NCI-H345 (cell line): ENCODE measurements at places on chromosomes 1 and 21.

DNA sequence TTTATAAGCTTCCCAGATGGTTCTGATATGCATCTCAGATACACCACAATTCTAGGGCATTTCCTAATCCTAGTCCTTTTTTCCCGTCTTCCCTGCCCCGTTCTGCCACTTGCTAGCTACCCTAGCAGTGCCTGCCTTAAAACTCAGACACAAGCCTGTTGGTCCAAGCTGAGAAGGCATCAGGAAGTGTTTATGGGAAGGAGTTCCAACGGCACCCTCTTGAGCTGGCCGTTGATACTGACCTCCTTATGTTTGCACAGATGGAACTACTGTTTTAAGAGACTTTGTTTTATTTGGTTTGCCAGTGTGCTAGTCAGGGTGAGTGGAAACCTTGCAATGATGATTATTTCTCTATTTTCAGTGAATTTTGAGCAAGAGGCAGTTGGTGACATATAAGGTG is 67.2 kb downstream of the UCK2 start:
- DNase-seq: no peak

DNA sequence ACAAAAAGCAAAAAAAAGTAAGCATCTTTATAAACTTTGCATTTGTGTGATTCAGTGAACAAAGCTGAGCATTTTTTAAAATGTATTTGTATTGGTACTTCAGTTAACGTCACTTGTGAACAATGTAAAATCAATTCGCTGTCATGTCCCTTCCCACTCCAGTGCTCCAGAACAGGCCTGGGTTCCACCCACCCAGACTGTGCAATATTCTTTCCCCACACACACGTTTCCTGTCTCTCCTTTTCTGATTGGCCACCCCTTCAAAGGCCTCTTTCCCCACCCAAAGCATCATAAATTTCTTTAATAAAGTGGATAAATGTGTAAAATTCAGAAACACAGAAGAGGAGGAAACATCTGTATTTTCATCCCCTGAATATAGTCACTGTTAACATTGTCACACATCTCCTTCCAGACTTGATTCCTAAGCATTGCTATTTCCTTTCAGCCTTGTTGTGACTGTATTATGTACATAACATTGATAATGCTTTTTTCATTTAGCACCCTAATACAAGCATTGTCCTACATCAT is 12.0 kb downstream of the CLEC20A start:
- DNase-seq: no peak

DNA sequence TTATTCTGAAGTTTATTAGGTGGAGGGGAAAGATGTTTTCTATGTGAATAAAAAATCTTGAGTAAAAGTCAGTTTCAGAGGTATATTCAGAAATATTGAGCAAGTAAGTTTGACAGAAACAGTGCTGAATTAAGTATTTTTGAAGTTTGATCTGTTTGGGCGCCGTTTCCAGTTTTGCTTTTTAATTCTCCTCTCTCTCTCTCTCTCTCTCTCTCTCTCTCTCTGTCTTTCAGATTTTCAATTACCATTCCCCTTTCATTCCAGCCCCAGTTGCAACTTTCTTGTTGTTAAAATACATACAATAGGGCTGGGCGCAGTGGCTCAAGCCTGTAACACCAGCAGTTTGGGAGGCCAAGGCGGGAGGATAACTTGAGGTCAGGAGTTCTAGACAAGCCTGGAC is 24.0 kb downstream of the ADGRL2 start:
- no peak for DNase-seq

DNA sequence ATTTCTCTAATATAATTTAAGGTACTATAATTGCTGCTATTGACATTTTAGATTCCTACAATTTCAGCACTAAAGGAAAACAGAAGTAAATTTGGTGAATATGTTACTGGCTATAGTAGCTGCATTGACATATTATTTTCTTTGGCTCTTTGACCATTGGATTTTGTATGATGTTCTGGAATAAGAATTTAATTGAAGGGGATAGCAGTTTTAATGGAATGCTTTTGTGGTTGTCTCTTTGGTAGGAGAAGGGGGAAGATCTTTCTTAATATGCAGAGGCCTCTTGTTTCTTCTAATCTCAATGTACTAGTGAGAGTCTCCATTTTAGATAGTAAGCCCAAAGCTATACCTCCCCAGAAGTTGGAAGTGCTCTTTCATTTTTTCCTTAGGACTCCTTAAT is 6.9 kb downstream of the DTL start:
- DNase-seq: no peak

DNA sequence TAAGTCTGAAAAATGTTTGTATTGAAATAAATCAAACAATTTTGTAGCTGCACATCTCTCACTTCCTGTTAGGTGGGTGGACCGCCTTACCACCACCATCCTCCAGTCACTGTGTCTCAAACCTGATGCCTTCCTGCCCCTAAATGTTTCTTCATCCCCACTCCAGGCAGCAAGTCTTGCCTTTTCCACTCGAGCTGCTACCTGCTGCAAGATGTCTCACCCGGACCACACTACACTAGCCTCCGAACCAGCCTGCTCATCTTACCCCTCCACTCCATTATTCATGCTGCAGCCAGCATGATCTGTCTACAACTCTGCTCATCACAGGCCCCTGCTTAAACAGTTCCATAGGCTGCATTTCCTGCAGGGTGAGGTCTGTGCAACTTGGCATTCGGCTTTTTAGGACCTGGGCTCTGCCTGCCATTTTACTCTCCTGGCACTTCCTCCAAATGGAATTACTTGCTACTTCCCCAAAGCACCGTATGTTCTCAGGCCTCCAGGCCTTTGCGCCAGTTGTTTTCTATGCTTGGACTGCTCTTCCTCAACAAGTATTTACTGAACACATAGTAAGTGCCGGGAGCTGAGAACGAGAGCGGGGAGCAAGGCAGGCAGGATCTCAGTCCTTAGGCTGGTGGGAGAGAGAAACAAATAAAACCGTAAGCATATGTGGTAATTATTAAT is 5.2 kb upstream of the SF3A3 start:
- DNase-seq: no peak

DNA sequence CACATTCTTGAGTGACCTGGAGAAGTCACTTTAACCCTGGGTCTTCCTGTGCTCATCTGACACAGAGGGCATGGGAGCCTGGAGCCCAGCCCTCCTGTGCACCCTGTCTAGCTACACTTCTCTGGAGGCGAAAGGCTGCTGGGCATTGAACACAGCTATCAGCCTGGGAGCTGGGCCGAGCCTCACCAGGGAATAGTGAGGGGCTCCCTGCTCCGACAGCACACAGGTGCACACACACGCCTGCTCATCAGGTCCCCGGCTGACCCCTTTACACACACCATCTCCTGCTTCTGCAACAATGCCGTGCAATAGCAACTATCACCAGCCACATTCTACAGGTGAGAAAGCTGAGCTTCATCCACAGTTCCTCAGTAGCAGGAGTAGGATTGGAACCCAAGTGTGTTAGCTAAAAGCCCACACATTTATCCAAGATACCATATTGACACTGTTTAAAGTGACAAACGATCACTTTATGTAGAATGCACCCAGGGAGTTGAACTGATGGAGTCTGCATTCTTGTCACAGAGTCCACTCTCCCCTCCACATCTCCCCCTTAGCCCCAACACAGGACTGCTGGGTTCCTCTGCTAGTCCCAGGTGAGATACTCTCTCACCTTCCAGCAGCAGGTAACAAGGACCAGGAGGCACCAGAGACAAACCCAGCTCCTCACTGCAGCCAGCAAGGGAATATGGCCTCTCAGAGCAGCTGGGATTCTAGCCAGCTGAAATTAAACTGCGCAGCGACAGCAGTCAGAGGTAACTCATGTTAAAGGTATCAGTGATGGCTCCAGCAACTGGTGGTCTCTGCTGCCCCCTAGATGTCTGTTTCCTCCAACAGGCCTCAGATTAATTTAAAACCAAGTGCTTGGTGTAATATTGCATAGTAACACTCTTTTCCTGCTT is 18.3 kb upstream of the CAPN8 start:
- DNase-seq: peak; percentile 78

- DNase-seq: peak; percentile 14
Observed at GRCh38 chr1:111690306-111690617, 48.9 kb downstream of the INKA2 start.

- peak; percentile 73 for DNase-seq
Observed at GRCh38 chr1:209652873-209653401, 712 bp upstream of the LAMB3 start.

GRCh38 chr1:110050602-110051261 is 16.3 kb downstream of the STRIP1 start:
- DNase-seq: no peak

- DNase-seq: no peak
Observed at GRCh38 chr1:115668579-115668978, 26.8 kb downstream of the VANGL1 start.

DNA sequence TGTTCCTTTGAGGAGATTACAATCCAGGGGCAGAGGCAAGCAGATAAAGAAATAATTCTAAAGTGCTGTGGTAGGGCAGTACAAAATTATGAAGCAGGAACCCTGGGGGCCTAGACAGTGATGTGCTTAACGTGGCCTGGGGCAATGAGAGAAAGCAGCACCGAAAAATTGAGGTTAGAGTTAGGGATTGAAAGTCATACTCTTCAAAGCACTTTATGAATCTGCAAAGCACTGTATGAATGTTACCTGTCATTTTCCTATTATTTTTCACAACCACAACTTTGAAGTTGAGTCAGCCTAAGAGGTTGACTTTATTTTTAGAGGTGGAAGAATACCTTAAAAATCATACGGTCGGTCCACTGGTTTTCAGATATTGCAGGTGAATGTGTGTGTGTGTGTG is 183.4 kb upstream of the NFIA start:
- no peak for DNase-seq

GRCh38 chr1:152577168-152577567 is 3.1 kb downstream of the LCE3D start:
- DNase-seq: no peak

DNA sequence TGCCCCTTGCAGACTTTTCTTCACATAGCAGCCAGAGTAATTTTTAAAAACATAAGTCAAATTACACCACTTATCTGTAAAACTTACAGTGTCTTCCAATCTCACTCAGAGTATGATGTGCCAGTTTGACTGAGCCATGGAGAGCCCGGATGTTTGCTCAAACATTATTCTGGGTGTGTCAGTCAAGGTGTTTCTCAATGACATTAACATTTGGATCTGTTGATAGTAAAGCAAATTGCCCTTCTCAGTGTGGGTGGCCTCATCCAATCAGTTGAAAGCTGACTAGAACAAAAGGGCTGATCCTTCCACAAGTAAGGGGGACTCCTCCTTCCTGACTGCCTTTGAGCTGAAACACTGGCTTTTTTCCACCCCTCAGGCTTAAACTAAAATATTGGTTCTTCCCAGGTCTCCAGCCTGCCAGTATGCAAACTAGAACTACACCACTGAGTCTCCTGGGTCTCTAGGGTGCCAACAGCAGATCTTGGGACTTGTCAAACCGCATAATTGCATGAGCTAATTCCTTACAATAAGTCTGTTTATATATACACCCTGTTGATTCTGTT is 157.9 kb upstream of the CTTNBP2NL start:
- peak; percentile 17 for DNase-seq

GRCh38 chr21:42039470-42039901 is 29.3 kb upstream of the ZBTB21 start:
- DNase-seq: no peak

DNA sequence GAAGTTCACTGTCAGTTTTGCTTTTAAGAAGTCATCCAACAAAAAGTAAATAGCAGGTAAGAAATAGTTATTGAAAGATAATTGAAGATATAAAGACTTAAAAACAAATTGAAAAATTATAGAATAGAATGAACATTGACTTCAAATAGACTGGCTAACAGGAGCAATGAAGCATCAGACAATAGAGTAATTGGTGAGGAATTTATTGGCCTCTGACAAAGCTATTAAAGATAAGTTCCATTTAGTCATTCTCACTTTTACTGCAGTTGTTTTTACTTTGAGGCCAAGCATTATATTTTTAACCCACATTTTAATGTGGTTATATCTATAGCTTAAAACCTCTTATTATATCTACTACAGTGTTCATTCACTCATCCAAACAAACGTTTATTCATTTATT is 228.8 kb upstream of the ADGRL2 start:
- no peak for DNase-seq

DNA sequence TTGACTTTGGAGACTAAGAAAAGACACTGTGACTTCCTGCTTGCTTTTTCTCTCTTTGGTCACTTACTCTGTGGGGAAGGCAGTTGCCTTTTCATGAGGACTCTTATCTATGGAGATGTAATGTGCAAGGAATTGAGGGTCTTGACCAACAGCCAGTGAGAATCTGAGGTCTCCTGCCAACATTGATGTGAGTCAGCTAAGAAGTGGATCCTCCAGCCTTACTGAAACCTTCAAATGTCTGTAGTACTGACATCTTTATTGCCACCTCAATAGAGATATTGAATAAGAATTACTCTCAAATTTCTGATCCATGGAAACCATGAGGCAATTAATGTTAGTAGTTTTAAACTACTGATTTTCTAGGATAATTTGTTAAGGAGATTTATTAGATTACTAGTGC is 598.4 kb downstream of the ADGRL2 start:
- no peak for DNase-seq

DNA sequence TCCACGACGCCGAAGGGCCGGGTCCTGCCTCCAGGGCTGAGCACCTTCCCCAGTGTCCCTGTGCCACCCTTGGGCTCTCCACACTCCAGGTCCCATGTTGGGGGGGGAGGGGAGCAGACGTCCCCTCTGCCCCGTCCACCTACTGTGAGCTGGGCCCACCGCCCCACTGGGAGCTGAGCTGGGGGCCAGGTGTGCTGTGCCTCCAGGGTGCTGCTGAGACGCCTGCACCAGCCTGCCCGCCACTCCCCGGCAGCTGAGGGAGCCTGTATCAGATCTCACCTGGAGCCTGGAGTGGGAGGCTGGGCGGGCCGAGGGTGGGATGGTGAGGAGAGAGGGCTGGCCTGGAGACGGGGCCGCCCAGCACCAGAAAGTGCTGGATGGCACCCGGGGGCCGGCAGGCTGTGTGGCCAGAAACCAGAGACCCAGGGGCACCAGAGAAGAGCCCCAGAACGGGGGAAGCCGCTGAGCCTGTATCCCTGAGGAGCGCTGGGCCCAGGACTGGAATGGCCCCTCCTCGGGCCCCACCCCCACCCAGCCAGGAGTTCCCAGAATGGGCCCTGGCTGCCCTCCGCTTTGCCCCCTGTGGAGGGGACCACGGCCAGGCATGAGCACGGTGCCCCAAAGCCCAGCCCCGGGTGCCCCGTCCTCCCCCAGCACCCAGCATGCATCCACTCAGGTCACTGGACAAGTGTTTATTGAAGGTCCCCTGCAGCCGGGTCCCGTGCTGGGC is 3.4 kb downstream of the TNFRSF18 start:
- DNase-seq: peak; percentile 21

DNA sequence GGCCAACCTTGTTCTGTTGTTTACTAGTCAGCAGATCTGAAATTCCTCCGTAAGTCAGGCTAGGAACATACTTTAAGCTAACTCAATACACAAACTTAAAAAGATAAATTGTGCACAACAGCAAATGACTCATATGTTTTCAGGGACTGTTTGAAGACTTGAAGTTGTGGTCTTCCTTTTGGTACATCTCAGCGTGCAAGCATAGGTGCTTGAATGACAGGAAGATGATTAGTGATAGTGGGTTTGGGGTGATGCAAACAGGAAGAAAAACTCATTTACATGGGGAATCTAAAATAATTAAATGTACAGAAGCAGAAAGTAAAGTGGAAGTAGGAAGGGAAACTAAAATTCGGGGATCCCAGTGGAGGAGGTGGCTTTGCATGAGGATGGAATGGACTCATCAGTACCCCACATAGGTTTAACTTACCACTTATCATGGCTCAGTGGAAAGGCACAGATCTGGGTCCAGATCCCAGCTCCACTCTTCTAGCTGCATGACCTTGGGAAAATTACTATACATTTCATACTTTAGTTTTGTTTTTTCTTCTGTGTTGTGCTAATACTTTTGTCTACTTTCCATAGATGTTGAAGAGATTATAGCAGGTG is 122.3 kb downstream of the XCL2 start:
- DNase-seq: no peak
